Ascending aorta (tissue), 2 donors: ENCODE measurements at places on chromosomes 1 and 21.

DNA sequence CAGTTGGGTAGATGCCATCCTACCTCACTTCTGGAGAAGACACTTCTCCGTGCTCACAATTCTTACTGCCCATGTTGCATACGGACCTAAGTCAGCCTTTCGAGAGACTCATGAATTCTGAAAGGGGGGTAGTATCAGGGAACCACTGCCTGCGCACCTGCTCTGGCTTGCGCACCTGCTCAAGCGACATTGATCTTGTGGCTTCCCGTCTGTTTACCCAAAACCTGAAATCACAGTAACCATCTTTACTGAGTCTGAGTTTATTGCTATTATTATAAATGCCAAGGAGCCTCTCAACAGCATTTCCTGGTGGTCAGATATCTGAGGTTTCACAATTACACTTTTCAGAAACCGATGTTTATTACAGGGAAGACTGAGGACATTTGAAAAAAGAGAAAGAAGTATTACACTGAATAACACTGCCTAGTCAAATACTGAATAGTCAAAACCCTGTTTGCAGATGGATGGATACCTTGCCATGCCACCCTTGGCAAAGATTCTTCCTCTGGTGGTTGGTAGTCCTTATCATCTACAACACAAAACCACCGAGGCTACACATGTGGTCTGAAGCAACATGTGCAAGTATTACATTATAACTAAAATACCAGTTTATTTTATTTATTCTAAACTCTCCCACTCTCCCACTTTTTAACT lies 208.7 kb downstream of the SIPA1L2 start:
- no peak for DNase-seq
- H3K27ac ChIP-seq, result no peak overlapping the region
- H3K4me1 ChIP-seq, result peaks cover under 1% of the 10 kb centered on the region
- no peak overlapping the region for H3K4me3 ChIP-seq

DNA sequence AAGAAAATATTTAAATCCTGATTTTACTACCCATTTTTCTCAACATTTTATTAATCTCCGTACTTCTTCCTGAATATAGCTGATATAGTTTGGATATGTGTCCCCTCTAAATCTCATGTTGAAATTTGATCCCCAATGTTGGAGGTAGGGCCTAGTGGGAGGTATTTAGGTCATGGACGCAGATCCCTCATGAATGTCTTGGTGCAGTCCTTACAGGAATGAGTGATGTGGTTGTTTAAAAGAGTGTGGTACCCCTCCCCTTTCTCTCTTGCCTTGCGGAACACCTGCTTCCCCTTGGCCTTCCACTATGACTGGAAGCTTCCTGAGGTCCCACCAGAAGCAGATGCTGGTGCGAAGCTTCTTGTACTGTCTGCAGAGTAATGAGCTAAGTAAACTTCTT lies 17.5 kb downstream of the RNF115 start:
- H3K4me1 ChIP-seq, result no peaks in the 10 kb centered on the region
- DNase-seq, result no peak
- no peak overlapping the region for H3K27ac ChIP-seq
- H3K36me3 ChIP-seq, result no peaks in the 10 kb centered on the region

GRCh38 chr1:163168053-163168452 lies 34.7 kb downstream of the RGS5 start:
- H3K36me3 ChIP-seq, result peaks cover 10% of the 10 kb centered on the region
- DNase-seq, result peak; percentile 75
- H3K27me3 ChIP-seq, result no peaks in the 10 kb centered on the region
- H3K4me3 ChIP-seq, result no peak overlapping the region
- H3K27ac ChIP-seq, result peak overlapping the region; percentile 77

- no peaks in the 10 kb centered on the region for H3K36me3 ChIP-seq
- H3K27ac ChIP-seq, result peak overlapping the region; percentile 60
- no peak for DNase-seq
These were observed 14.4 kb downstream of the SOX13 start for GRCh38 chr1:204087181-204087892.

- no peak overlapping the region for H3K4me3 ChIP-seq
- H3K4me1 ChIP-seq, result no peaks in the 10 kb centered on the region
- no peak for DNase-seq
- no peaks in the 10 kb centered on the region for H3K27me3 ChIP-seq
- H3K27ac ChIP-seq, result no peak overlapping the region
- no peaks in the 10 kb centered on the region for H3K36me3 ChIP-seq
These were observed 63.6 kb upstream of the ZC3H12A start for GRCh38 chr1:37410815-37411214.

DNA sequence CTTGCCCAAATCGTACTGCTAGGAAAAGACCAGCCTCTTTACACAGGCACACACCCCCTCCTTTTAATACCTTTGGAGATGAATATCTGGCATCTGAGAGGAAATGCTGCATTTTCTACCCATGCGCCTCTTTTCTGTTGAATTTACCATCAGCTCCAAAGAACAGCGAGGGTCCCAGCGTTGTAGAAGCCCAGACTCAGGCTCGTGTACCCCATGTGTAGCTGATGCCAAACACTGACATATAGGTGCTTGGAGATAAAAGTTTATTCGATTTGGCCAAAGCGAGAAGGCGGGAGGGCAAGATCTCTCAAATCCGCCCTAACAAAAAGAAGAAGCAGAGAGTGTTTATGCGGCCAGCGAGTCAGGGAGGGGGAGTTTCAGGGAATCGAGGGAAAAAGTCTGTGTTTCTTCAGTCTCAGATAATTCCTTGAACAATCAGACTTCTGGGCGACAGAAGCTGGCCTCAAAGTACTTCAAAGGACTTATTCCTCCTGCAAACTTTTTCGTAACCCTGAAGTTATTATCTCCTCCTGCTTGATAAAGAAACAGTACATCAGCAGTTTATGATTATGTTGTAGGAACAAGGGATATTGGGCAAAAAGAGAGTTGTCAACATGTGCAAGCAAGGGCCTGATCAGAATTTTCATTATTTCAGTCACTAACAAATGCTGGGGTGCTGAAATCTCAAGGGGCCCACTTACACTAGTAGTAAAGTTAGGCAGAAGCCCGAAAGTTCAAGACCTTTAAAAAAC lies 642 bp upstream of the CREG1 start:
- peak overlapping the region; percentile 74 for H3K27ac ChIP-seq
- no peak for DNase-seq

DNA sequence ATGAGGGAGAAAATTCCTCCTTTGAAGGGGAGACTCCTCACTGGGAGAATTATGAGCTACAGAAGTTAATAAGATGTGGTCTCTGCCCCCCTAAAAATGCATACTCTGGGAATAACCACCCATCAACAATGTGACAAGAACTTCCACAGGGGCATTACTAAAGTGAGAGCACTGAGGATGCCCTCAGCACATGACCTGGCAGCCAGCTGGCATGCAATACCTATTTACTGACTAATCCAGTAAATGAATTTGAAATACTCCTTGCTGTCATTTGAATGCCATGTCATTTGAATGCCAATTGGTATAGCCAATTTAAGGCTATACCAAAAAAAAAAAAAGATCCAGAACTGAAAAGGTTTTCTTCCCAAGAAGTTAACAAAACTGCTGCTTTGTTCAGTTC lies 30.8 kb downstream of the PLPP3 start:
- no peak for DNase-seq
- H3K4me1 ChIP-seq, result peaks cover 11% of the 10 kb centered on the region
- no peak overlapping the region for H3K27ac ChIP-seq
- no peaks in the 10 kb centered on the region for H3K36me3 ChIP-seq

DNA sequence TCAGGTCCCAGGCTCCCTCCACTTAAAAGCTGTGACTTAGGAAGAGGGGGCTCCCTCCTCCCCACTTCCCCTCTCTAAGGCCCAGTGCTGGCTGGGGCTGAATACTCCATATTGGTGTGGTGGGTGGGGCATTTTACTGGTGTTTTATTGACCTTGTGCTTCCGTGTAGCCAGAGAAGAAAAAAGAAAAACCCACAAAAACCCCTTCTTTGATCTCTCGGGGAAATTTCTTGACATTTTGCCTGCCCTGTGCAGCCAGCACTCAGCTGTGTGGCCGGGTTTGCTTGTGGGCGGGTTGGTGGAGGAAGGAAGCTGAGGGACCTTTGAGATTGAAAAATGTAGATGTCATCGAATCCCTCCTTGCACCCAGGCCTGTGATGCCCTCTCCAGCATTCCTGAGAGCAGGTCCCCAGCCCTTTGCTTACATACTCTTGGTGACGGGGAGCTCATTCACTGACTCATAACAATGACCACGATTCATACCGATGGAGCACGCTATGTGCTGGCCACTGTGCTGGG lies 24.8 kb downstream of the TNFRSF8 start:
- H3K27me3 ChIP-seq, result no peaks in the 10 kb centered on the region
- DNase-seq, result no peak
- no peak overlapping the region for H3K4me3 ChIP-seq
- H3K36me3 ChIP-seq, result no peaks in the 10 kb centered on the region
- H3K4me1 ChIP-seq, result no peaks in the 10 kb centered on the region
- H3K27ac ChIP-seq, result no peak overlapping the region

- H3K27me3 ChIP-seq, result no peaks in the 10 kb centered on the region
- H3K4me3 ChIP-seq, result no peak overlapping the region
- no peaks in the 10 kb centered on the region for H3K4me1 ChIP-seq
These were observed 115.8 kb upstream of the FAM78B start for GRCh38 chr1:166282391-166283137.

DNA sequence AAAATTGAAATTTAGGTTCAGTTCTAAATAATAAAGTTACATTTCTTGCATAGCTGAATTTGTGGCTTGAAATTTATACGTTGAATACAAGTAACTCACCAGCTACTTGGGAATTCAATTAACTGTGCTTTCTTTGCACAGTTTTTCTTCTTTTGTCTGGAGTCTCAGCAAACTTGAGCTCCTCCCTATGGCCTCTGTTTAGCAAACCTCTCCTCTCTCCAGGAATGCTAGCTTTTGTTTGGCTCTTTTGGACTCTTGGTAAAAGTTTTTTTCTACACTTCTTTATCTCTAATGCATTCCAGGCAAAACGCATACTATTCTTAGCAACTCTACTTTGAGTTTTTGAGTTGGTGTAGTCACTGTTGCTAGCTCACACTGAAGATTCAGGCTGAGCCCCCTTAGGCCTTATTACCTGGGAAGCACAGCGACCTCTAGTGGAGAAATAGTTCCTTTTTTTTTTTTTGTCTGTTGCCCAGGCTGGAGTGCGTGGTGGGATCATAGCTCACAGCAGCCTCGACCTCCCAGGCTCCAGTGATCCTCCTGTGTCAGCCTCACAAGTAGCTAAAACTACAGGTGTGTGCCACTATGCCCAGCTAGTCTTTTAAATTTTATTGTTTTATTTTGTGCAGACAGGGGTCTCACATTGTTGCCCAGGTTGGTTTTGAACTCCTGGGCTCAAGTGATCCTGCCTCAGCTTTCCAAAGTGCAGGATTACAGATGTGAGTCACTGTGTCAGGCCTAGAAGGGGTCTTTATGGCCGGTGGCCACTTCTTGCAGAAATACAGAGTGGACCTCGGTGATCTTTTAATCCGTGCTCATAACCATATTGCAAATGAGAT lies 61.7 kb downstream of the CASQ2 start:
- no peaks in the 10 kb centered on the region for H3K27me3 ChIP-seq
- no peaks in the 10 kb centered on the region for H3K36me3 ChIP-seq
- H3K4me3 ChIP-seq, result no peak overlapping the region
- peaks cover 2% of the 10 kb centered on the region for H3K4me1 ChIP-seq
- no peak for DNase-seq

DNA sequence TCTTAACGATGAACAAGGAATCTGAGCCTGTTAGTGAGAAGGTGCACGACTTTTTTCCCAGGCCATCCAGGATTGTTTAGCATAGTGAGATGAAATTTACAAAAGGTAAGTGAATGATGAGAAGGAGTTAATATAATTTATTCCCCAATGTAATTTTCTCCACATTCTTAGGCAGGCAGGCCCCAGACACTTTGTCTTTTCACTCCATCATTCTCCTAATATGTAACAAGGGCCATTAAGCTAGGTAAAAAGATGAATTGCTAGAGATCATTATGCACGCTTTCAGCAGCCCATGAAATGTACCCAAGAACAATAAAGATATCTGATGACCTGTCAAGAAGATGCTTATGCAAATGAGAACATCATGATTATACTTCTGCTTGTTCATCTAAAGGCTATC lies 24.1 kb downstream of the NIBAN1 start:
- H3K36me3 ChIP-seq, result no peaks in the 10 kb centered on the region
- peak overlapping the region; percentile 82 for H3K27ac ChIP-seq
- H3K4me3 ChIP-seq, result no peak overlapping the region

- no peak overlapping the region for H3K4me3 ChIP-seq
- DNase-seq, result no peak
- H3K27ac ChIP-seq, result no peak overlapping the region
These were observed 670.9 kb upstream of the NR5A2 start for GRCh38 chr1:199356561-199356960.
